H7 (cell line): ENCODE measurements at places on chromosomes 16 and 17. TPM values are rescaled to one million over a fixed set of nuclear protein-coding genes. Genes with fewer than 3 reads are reported as not detected.
A peak's percentile ranks its signal among the peaks of the same experiment; 100 is the strongest.

DNA sequence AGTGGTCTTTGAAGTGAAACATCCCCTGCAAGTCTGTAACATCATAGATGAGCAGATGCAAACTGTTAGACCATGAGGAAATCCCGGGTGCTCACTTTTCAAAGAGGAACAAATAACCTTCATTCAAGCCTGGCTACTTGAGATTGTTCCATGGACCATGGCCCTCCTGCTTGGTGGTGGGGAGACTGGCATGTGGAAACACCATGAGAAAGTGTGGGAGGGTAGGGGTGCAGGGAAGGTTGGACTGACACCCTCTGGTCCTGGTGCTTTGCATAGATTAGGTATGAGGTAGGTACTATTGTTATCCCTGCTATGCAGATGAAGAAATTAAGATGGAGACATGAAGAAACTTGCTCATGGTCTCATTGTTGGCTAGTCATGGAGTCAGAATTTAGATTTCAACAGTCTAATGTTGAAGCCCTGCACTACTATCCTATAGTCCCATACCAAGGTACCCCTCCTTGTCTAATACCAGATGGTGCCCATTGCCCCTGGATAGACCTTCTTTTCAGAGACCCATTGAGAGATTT, 59.0 kb downstream of the SPACA3 start:
- no peak for DNase-seq

SNAI3 gene
- total RNA-seq = 2.0 and 2.9 TPM in 2 replicates

GRCh38 chr17:39327109-39327508, 74.3 kb downstream of the FBXL20 start:
- no peak for DNase-seq

DNA sequence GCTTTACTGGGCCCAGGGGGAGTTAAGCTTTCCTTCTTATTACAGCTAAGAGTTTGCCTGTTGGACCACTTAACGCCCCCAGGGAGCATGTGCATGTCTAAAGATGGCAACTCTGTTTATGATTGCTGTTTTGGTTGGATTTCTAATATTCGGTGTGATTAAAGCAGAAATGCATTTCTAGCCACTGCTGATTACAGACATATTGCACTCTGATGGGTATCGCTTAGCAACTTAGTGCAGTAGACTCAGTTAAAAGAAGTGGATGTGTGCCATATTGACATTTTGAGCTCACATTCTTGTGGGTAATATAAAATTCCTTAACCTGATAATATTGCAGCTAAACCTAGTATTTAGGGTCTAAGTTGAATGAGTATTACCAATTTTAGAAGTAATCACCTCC, 4.2 kb downstream of the NF1 start:
- DNase-seq = no peak

CLEC18C gene
- total RNA-seq = 0.07 and 0.35 TPM in 2 replicates

GRCh38 chr16:70715055-70715858, 29.4 kb upstream of the MTSS2 start:
- DNase-seq = no peak

SRR gene
- total RNA-seq = 7.6 and 9.6 TPM in 2 replicates

UNC45B gene
- 0.07 TPM in 1 of 2 replicates, not detected in the other for total RNA-seq

DNA sequence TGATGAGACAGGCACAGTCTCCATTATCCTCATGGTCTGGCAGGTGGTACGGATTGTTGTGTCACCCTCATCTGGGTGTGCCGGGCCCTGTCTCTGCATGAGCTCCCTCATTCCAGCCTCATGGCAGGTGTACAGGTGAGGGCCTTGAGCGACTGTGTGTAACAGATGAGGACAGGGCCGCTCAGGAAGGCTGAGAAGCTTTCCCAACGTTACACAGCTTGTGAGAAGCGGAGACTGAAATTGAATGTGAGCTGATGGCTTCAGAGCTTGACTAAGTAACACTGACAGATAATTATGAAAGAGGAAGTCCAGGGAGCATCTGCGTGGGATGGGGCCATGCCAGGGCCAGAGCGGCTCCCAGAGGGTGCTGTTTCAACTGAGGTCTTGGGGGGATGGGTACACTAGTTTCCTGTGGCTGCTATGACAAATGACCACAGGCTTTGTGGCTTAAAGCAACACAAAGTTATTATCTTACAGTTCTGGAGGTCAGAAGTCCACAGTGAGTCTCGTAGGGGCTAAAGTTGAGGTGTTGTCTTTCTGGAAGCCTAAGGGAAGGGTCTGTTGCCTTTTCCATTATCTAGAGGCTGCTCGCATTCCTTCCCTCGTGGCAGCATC, 36.7 kb downstream of the CMIP start:
- DNase-seq = no peak

GRCh38 chr17:82318772-82319606, 1.6 kb upstream of the CD7 start:
- no peak for DNase-seq

GRCh38 chr16:19375561-19376158, 42.0 kb upstream of the TMC5 start:
- DNase-seq = peak; percentile 77

DNA sequence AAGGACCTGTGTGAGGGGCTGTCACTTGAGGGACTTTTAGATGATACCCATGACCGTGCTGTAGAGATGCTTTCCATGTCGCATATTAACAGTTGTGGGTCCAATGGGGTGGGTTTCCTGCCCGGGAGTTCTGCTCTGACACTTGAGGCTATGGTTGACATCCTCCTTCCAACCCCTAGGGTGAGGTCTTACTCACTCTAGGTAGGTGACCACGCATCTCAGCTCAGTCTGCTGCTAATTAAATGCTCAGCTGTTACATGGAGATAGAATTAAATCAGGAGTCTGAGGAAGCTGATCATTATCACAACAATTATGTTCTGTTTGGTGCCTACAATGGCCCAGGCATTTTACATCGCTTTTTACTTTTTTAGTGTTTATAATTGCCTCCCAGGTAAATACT, 40.2 kb downstream of the OSBPL7 start:
- no peak for DNase-seq

- no peak for DNase-seq
These were observed 32.4 kb upstream of the CDYL2 start for GRCh38 chr16:80836846-80837245.
